ENCODE measurements at places on chromosomes 13 and 19. TPM values are rescaled to one million over a fixed set of nuclear protein-coding genes. Genes with fewer than 3 reads are reported as not detected.

FGF9 gene
- 12.6 TPM for total RNA-seq

GRCh38 chr19:47096100-47096704 is 17.4 kb downstream of the ZC3H4 start:
- peak; percentile 84 for DNase-seq

GRCh38 chr13:84237143-84237542 is 354.9 kb upstream of the SLITRK1 start:
- no peak for DNase-seq

DOCK9 gene
- 34.9 TPM for total RNA-seq

GRCh38 chr19:18903156-18904037 is 7.4 kb upstream of the CERS1 start:
- no peak for DNase-seq
